Dorsolateral prefrontal cortex (tissue), 122 donors: ENCODE measurements at places on chromosomes 2 and 18. TPM values are rescaled to one million over a fixed set of nuclear protein-coding genes. Genes with fewer than 3 reads are reported as not detected.
A peak's percentile ranks its signal among the peaks of the same experiment; 100 is the strongest.

AFF3 gene
- total RNA-seq: 59.6 TPM

TLX2 gene
- total RNA-seq: 1.5 TPM

ABCB11 gene
- not detected for total RNA-seq

GRCh38 chr2:111042261-111042660 lies 78.5 kb upstream of the BCL2L11 start:
- DNase-seq: no peak

DNA sequence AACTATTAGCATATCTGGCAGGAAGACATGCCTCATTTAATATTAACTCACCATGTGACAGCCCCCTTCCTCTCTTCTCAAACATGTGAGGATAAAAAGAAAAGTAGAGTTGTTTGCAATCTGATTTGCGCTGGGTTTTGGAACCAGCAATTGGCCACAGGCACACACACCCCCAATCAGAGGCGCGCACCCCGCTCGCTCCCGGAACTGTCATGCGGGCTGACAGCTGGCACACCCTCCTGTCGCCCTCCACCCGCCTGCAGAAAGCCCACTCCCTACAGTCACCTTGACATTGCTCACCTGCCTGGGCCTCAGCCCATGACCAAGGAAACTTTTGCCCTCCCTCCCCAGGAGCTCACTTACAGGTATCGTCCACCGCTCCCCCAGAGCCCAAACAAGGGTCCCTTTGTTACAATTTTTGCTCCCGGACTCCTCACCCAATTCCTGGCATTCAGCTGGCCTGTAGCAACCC lies 1.1 kb downstream of the COBLL1 start:
- DNase-seq: peak; percentile 44

GRCh38 chr2:232260075-232260474 lies 118.5 kb upstream of the ALPP start:
- DNase-seq: no peak

GRCh38 chr2:158359846-158360245 lies 96.7 kb downstream of the CCDC148 start:
- no peak for DNase-seq

DNA sequence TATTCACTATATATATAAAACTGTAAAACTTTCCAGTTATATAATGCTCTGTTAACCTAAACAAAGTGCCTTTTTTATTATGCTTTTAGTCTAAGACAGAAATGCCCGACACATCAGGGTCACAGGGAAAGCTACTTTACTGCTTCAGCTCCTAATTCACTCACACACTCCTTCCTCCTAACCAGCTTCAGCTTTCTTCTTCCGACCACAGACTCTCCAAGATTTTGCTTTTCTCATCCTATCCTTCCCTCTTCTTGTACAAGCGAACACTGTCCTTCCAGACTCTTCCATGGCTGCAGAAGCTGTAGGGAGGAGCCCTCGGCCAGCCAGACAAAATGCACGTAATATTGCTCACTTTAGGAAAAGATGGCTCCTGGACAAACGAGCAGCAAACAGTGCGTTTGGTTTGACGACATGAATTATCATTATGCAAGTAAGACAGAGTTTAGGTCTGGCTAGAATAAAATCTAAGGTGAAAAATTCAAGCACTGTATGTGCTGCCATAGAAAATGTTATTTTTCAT lies 47.5 kb upstream of the HNRNPA3 start:
- peak; percentile 47 for DNase-seq

GRCh38 chr2:48347712-48348111 lies 182.2 kb upstream of the STON1 start:
- no peak for DNase-seq

DNA sequence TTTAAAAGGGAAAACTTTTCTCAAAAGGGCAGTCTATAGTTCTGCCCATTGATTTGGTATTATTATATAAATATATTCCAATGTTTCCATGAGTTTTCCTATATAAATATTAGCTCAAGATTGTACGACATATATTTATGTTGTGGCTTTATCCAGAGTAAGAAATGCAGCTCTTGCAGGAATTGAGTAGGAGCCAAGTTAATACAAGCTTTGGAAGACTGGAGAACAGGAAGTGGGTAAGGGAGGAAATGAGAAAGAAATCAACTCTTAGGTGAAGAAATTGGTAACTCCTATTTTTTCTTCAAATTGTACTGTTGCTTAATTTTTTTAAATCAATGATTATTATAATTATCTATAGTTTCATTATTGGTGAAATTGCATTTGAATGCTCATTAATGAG lies 105.4 kb upstream of the FAM117B start:
- DNase-seq: no peak

GRCh38 chr2:186853951-186854350 lies 5.0 kb upstream of the ZSWIM2 start:
- DNase-seq: no peak

- no peak for DNase-seq
Measured at GRCh38 chr18:37657493-37657892, 91.9 kb upstream of the CELF4 start.

GRCh38 chr2:6995391-6996097 lies 78.3 kb downstream of the RNF144A start:
- DNase-seq: no peak

DNA sequence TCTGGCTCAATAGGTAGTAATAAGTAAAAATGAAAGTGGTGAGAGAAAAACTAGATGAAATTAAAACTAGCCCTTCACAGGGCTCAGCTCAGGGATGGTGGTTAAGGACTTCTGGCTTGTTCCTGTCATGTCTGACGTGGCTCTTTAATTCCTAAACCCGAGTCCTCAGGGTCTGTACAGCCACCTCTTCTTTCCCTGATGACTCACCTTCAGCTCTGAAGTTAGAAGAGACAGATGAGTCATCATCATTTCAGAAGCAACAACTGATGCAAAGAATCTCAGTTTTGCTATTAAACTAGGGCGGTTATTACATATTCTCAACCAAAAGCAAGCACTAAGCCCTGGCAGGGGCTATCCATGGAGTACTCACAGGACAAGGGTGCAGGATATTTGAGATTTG lies 24.0 kb upstream of the ITGB6 start:
- DNase-seq: no peak

- no peak for DNase-seq
Measured at GRCh38 chr2:36343606-36344005, 12.0 kb upstream of the CRIM1 start.

DNA sequence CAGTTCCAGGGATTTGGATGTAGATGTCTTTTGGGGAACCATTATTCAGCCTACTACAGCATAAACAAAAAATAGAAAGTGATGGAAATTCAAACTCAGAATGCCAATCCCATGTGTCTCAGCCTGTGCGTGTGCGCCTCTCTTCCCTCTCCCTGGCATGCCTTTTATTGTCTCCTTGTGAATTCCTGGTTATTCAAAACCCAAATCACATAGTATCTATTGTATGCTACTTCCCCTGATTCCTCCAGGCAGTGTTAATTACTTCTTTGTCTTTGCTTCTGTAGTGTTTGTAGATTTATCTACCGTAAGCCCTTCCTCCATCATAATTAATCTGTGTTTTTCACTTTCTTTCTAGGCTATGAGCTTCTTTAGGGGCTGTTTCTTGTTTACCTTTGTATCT lies 38.9 kb downstream of the RHBDD1 start:
- DNase-seq: no peak
